GM04504 (cell line): ENCODE measurements at places on chromosomes 5 and 9.

- DNase-seq = no peak
Measured at GRCh38 chr5:178304016-178304415, 71.4 kb upstream of the PHYKPL start.

DNA sequence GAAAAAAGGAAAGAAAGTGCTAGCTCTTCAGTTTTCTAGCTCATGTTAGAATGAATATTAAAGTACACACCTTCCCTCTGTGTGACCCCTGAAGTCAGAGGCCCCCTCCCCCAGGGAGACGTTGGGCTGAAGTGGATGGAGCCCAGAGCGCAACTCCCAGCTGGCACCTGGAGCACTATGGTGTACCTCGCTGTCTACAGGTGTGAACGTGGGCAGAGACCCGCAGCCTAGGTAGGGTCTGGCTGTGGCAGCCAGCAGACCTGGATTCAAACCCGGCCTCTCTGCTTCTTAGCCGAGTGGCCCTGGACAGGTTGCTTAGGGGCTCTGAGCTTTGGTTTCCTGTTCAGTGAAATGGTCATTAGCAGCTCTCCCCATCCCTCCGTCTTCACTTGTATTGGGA, 6.3 kb downstream of the TOR2A start:
- DNase-seq = no peak

- no peak for DNase-seq
Measured at GRCh38 chr9:15786616-15787015, 233.8 kb downstream of the CCDC171 start.

DNA sequence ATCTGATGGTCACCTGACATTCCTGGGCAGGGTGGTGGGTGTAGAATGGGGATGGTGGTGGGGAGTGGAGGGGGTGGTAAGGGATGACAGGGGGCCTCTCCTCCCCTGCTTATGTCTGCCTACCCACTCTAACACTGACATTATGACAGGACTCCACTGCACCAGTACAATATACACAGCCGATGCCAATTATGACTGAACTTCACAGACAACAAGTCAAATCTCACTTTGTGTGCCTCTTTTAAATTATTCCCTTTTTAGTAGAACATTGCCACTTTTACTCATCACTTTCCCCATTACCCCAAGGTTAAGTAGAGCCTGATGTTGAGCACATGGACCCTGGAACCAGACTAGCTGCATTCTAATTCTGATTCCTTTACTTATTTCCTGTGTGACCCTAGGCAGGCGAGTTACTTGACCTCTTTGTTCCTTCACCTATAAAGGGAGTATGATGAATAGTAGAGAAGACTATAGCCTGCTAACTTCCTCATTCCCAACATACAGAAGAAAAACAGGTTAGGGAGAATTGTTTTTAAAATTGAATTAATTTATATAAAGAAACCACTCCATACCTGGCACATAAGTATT, 464.7 kb downstream of the DMRT2 start:
- DNase-seq = no peak
